Sigmoid colon (tissue), 7 donors: ENCODE measurements at places on chromosomes 5 and 9. TPM values are rescaled to one million over a fixed set of nuclear protein-coding genes. Genes with fewer than 3 reads are reported as not detected.

GRCh38 chr9:34413231-34413852, 36.6 kb upstream of the MYORG start:
- no peak overlapping the region for H3K27ac ChIP-seq
- no peaks in the 10 kb centered on the region for H3K4me1 ChIP-seq
- H3K36me3 ChIP-seq = no peaks in the 10 kb centered on the region
- no peak overlapping the region for H3K4me3 ChIP-seq
- DNase-seq = no peak
- no peaks in the 10 kb centered on the region for H3K27me3 ChIP-seq

The KCNMB1 gene
- 47.1 TPM for total RNA-seq

GRCh38 chr5:137040641-137041340, 458.3 kb downstream of the SPOCK1 start:
- no peaks in the 10 kb centered on the region for H3K36me3 ChIP-seq
- H3K4me3 ChIP-seq = no peak overlapping the region
- H3K27me3 ChIP-seq = no peaks in the 10 kb centered on the region
- no peaks in the 10 kb centered on the region for H3K4me1 ChIP-seq
- no peak overlapping the region for H3K27ac ChIP-seq
- no peak for DNase-seq

The UBAC1 gene
- 80.9 TPM for total RNA-seq

GRCh38 chr5:168327451-168327850, 36.0 kb downstream of the WWC1 start:
- no peak for DNase-seq
- no peaks in the 10 kb centered on the region for H3K36me3 ChIP-seq
- no peaks in the 10 kb centered on the region for H3K27me3 ChIP-seq
- no peaks in the 10 kb centered on the region for H3K4me1 ChIP-seq
